ENCODE measurements at places on chromosomes 6 and 20.

DNA sequence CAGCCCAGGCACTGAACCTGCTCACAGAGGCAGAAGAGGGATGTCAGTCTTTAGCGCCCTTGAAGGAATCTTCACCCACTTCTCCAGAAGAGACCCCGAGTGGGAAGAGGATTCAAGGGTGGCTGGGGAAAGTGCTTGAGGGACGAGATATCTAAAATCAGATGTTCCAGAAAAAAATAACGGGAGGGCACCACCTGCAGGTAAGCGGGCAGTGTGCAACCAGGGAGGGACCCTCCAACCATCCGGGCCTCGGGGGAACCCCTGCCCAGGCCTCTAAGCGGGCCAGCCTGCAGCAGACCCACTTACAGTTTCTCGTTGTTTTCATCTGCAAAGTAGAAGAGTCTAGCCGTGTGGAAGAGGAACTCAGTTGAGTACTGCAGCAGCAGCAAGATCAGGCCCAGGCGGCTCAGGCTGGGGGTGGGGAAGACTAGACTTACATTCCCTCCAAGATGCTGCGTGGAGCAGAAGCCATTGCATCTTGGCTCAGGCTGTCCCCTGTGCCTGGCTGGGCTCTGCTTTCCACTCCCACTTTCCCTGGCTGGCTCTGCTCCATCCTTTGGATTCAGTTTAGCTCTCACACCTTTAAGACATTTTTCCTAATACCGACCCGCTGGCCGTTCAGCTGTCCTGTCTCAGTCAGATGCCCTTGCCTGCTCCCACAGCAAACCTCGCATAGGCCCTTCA lies 71.0 kb downstream of the TRAM2 start:
- DNase-seq: no peak

GRCh38 chr6:112288475-112288874 lies 34.1 kb upstream of the LAMA4 start:
- DNase-seq: no peak

- peak; percentile 24 for DNase-seq
Measured at GRCh38 chr20:4828830-4829513, 107.3 kb downstream of the PRND start.

DNA sequence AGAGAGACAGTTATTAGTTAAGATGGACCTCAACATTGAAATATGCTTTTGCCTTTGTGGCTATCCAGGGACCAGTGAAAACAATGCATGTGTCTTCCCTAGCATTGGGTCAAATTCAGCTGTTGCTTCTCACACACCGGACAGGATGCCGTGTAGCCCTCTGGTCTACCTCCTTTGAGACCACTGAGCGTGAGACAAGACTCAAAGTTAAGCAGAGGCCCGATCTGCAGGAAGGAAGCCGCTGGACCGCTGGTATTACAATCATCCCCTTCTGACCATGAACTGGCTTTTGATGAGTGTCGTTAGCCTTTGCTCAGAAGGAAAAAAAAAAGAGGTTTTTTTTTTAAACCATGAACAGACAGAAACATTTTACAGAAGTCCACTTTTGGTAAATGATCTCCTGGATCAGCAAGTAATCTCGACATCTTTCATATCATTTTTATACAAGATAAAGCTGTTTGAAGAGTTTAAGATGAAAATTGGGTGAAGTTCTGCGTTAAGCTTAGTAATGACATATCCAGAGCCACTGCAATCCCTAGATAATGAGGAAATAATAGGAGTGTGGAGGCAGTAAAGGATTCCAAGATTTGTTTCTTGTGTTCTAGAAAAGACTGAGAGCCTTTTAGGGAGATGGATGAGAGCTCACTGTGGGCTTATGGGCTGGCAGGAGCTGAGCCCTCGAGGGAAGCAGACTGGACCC lies 622.8 kb downstream of the QKI start:
- DNase-seq: no peak

DNA sequence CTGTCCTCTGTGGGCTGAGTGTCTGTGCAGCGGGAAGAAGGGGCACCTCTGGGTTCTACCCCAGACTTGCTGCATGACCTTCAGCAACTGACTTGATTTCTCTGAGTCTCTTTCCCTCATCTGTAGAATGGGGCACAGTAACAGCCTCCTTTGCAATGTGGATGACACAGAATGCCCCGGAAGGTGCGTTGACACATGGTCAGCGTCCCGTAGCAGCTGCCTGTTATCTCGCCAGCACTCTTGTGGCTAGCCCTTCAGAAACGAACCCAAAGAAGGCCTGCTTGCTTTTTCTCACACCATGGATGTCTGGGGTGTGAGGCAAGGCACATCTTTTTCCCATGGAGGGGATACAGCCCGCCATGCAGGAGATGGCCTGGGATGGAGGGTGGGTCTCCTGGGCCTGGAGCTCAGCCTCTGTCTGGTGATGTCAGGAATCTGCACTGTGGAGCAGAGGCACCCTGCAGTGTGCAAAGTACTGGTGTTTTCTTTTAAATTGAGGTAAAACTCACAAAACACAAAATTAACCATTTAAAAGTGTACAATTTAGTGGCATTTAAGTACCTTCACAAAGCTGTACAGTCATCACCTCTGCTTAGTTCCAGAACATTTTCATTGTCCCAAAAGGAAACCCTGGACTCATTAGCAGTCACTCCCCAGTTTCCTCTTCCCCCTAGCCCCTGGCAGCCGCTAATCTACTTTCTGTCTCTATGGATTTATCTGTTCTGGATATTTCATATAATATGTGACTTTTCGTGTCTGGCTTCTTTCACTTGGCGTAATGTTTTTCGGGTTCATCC lies 59.8 kb upstream of the FAM83D start:
- DNase-seq: no peak

DNA sequence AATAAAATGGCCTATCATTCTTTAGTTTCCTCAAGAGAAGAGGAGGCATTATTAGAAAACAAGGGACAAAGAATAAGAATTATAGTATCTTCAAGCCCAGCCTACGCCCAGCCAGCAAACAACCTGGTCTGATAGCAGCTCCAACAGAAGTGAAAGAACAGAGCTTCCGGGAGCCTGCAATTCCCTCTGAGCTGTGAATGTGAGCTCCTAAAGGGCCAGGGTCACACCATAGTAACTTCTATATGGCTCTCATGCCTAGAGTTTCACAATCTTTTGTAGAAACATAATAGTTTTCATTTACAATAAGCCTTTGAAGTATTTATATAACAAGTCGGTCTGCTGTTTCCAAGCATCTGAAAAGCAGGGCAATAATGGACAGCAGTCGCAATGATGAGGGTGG lies 116.5 kb downstream of the SMLR1 start:
- no peak for DNase-seq

- DNase-seq: peak; percentile 59
Measured at GRCh38 chr20:431012-431904, 23.2 kb downstream of the RBCK1 start.

- DNase-seq: peak; percentile 68
Measured at GRCh38 chr6:26594730-26595632, 1.8 kb upstream of the ABT1 start.

DNA sequence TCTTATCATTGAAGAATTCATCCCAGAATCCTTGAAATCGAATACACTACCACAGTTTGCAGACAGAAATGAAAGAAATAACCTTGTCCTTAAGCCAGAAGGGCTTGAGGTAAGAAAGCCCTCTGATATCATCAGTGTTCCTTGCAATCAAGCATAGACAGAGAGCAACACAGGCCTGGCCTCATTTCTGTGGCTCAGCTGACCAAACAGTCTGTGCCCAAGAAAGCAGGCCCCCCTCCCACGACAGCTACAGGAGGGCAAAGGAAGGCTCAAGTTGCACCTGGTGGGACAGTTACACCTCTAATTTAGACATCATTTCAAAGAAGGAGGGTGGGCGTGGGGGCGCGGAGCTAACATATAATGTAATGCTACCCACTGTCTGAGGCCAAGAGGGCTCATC lies 21.6 kb downstream of the KIF16B start:
- no peak for DNase-seq

DNA sequence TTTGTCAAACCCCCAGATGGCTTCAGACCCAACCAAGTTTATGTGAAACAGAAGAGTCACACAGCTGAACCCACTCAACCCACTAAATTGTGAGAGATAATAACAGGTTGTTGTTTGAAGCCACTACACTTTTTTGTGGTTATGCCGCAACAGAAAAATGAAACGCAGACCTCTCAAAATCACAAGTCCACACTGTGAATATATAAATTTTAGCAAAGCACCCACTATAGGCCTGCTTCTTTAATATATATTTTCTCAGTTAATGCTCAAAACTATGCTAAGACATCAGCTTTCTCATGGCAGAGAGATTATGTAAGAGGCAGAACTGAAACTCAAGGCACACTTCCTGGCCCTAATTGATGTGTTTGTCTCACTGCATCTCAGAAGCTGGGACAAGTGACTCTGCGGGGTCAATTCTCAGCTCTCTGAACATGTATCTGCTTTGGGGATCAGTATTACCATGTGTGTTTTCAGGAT lies 27.7 kb downstream of the MAP3K5 start:
- DNase-seq: no peak

- no peak for DNase-seq
Measured at GRCh38 chr6:130437961-130438360, 72.1 kb downstream of the TMEM200A start.

DNA sequence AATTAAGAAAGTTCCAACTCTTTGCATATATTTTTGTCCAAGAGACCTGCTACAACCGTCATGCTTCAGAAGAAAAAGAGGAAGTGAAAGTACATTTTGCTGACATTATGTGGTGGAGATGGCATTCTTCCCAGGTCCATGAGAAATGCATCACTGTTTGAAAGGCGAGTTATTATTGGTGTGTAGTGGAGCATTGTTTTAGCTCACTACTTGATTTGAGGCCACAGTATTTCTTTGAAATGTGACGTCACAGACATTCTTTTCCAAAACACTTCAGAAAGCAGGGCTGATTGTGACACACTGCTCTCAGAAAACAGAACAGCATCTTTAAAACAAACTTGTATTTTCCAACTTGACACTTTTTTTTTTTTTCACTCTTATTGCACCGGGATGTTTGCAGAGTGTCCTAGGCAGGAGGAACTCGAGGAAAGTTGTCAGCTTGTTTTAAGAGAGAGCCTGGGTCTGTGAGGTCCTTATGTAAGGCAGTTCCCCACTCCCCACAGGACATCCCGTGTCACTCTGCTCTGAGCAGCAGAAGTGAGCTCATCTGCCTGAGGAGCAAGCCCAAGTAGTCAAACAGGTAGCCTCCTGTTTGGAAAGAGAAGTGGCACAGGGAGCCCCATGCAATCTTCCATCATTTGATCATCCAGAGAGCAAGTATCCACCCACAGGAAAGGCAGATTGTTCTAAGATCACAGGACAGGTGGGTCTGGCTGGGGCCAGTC lies 1.1 kb downstream of the SPTLC3 start:
- DNase-seq: peak; percentile 97

DNA sequence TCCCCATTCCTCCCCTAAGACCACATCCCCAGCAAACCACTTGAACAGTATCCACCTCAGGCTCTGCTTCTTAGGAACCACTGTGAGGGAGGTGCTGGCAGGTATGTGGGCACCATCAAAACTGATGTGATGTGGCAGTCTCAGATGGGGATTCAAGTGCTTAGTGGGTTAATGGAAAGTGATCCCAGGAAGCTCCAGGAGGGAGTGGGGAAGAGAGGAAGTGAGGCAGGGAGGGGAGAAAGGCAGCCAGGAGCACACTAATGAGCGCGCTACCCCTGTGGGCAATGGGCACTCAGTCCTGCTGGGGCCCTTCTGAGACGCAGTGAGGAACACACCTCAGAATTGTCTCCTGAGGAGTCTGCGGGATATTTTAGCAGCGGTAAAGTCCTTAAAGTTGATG lies 263.1 kb upstream of the MOCS1 start:
- no peak for DNase-seq

DNA sequence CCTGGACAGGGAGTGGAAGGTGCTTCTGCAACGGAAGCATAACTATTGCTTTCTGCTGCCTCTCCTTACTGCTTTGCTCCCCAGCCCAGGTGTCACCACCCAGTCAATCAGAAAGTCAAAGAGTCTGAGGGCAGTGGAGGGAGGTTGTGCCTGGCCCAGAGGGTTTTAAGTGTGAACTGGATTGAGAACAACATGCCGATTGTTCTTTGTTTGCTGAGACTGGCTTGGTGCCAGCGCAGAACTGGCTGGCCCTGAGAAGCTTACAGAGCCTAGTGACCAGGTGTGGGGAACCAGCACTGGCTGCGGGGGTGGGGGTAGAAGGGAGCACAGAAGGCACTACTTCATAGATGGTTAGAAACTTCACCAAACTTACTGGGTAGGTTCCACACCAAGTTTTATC lies 31.1 kb upstream of the ENPP4 start:
- no peak for DNase-seq

- DNase-seq: no peak
Measured at GRCh38 chr6:81816380-81816779, 63.9 kb upstream of the TENT5A start.

DNA sequence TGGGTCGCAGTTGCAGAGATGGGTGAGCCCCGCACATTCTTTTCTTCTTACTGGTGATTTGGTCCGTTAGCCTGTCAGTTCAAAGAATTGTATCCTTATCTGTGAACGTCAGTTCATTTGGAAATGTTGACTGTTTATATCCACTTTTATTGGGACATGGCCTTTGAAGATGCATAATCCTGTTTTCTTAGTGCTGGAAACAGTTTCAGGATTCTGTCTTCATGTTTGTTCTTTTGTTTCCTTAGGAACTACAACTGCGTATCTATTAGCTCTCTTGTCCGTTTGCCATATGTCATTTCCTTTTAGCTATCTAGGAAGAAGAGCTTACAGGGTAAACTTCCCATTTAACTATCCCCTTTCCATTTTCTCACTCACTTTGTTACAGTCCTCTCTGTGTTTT lies 35.0 kb upstream of the TULP1 start:
- peak; percentile 52 for DNase-seq

DNA sequence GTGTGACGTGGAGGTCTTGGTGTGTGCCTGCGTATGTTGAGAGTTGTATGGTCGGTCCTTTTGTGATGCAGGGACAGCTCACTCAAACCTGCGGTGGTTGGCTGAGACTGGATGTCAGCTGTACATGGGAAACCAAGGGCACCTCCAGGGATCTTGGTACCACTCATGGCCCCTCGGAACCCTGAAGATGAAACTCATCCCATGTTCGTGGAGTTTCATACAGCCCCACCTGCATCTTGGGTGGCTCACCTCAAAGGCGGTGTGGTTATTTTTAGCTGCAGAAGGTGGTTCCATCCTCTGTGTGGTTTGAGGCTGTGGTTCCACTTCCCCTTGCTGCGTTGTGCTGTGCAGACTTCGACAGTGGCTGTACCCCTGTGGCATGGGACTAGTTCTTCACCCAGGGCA lies 52.6 kb upstream of the SLC22A1 start:
- DNase-seq: no peak

DNA sequence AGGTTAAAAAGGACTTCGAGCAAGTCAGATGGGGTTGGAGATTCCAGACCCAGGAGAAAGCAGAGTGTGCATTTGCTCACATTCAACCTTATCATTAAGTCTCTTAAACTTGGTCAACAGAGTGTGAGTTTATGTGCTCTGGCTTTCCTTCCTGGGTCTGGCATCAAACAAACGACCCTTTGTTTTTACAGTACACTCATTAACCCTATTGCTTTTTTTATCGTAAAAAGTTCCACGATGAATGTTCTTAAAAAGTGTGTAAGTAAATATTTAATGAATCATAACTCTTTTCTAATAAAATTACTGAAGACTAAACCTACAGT lies 2.5 kb downstream of the FYN start:
- no peak for DNase-seq

- no peak for DNase-seq
Measured at GRCh38 chr6:17483391-17484016, 90.1 kb downstream of the CAP2 start.

Data from cardiac fibroblast (primary cell).